ENCODE measurements at places on chromosomes 12 and 14.
A peak's percentile ranks its signal among the peaks of the same experiment; 100 is the strongest.

DNA sequence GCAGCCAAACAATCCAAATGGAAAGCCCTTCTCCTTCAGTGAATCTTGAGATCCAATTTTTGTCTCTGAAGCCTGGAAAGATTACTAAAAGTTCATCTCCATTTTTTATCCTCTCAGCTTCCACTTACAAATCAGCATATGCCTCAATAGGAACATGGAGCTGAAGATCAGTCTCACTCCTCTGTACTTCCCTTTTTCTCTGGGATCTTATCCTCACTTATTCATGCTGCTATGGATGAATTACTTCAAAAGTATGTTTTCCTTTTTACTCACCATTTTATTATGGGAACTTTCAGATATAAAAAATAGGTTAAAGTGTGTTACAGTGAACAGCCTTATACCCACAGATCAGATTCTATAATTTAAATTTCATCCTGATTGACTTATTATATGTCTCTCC, 14.4 kb upstream of the NTF3 start:
- DNase-seq, result no peak

DNA sequence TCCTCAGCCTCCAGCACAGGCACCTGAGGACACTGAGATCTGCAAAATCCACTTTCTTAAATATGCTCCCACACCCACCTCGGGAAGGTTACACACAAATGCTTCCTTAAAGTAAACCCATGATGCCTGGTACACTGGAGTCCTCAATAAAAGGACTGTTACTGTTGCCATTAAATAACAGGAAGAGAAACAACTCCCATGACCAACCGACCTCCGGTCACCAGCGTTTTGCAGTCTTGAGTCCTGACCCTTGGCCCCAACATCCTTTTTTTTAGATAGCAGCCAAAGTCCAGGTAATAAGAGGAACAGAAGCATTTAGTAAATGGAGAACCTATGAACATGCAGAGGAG, 42.4 kb downstream of the ITPK1 start:
- DNase-seq, result no peak

- DNase-seq, result peak; percentile 64
Measured at GRCh38 chr12:98425859-98426258, 89.5 kb upstream of the TMPO start.

GRCh38 chr12:104314242-104314614, 10.7 kb downstream of the EID3 start:
- DNase-seq, result no peak

DNA sequence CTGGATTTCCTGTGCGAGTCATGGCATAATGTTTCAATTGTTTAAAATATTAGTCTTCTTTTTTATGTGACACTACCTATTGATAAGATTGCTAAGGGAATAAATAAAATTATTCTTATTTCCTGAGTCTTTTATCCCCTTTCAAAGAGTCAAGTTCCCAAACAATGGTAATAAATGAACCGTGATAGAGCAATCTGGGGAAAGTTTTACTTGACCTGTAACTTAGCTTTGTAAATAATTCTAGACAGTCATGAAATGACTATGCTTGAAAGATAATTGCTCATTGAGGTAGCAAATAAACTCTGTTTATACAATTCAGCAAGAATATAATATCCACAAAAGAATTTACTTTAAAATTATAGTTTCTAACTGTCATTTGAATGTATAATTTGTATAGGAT, 82.1 kb downstream of the TSPAN8 start:
- no peak for DNase-seq

DNA sequence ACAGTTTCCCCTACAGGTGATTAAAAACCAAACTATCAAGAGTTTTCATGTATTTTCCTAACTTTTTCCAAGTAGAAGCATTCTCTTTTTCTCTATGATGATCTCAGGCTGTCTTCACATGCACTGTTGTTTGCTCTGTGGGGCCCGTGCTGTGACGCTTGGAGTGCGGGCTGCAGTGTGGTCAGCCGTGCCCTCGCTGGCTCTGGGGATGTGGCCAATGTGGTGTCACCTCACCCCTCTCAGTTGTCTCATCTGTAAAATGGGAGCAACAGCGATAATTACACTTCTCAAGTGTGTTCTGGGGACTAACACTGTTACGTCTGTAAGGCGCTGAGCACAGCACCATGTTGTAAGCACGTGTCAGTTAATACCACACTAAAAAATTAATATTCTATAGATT, 28.6 kb downstream of the DDX51 start:
- no peak for DNase-seq

DNA sequence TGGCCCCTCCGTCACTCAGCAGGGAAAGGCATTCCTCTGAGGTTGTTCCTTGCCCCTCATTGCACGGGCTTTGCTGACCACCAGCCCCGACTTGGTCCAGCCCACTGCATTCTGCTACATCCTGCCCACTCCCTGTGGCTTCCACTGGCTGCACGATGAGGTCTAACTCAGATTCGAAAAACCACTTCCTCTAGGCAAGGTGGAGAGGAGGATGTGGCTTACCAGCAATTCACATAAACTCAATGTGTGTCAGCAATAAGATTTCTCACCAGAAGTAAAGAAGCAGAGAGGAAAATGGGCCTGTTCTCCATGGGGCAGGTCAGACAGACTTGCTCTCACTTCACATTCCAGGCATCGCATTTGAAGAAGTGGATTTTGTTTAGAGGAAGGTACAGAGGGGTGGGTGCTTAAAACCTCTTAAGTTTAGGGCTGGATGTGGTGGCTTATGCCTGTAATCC, 14.7 kb downstream of the GPR68 start:
- DNase-seq, result peak; percentile 45

GRCh38 chr12:52660934-52661499, 9.0 kb upstream of the KRT2 start:
- peak; percentile 82 for DNase-seq

DNA sequence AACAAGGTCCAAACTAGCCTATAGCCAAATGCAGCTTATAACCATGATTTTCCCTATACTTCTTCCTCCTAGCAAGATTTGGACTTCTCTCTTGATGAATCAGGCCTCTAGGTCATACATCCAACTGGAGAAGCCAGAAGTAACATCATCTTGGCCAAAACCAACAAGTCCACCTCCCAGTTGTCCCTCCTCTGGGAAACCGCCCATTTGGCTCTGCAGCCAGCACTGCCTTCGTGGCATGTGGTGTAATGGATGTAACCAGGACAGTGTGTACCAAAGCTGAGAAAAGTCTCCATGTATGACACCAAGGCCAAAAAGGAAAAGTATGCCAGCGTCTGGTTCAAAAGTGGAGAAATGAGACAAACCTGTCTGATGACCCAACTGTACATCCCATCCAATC, 59.3 kb upstream of the VASH1 start:
- DNase-seq, result no peak

- no peak for DNase-seq
Measured at GRCh38 chr14:69841656-69842055, 37.6 kb upstream of the SMOC1 start.

DNA sequence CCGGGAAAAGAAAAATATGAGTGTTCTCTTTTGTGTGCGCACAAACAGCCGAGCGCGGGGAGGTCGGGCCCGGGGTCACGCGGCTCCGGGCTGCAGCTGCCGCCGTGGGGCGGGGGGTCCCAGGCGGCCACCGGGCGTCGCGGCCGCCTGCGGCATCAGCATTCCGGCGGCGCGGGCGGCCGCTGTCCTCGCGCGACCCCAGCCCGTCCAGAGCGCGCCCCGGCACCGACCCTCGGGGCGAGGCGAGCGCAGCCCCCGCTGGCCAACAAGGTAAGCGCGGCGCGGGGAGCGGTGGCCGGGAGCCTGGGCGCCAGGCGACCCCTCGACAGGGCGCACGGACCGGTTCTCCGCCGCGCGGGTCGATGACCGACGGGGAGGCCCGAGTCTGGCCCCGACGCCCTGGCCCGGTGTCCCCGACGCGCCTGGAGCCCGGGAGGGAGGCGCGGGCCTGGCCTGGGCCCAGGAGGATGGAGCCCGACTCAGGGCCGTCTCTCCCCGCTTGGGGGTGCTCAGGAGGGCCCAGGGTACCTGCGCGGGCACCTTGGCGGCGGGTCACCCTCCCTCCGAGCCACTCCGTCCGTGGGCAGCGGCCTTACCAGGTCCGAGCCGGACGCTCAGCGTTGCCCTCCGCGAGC, 103.9 kb upstream of the DIO3 start:
- no peak for DNase-seq

- no peak for DNase-seq
Measured at GRCh38 chr12:96033549-96034389, 1.6 kb downstream of the LTA4H start.

GRCh38 chr12:26523708-26524150, 309.3 kb downstream of the ITPR2 start:
- DNase-seq, result peak; percentile 49

- no peak for DNase-seq
Measured at GRCh38 chr14:33551963-33552362, 398.9 kb downstream of the EGLN3 start.

- no peak for DNase-seq
Measured at GRCh38 chr12:27814411-27814810, 34.4 kb upstream of the MANSC4 start.

DNA sequence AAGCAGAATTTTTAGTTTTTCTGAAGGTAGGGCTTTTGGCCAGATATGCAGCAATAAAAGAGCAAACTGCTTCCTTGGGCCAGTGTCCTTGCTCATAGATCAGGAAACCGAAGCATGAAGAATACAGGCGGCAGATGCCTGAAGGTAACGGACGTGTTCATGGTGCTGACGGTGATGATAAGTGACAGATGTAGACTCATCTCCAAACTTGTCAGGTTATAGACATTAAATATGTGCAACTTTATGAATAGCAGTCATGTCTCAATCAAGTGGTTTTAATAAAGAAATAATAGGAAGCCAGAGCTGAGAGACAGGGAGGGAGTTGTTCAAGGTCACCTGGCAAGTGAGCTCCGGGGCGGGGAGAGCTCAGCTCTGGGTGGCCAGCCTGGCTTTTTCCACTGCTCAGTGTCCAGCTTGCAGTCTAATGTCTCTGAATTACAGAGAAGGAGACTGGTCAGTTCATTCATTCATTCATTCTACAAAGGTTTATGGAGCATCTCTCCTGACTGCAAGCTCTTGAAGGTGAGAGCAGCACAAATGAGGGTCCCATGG, 1.0 kb downstream of the SERPINA5 start:
- DNase-seq, result no peak

DNA sequence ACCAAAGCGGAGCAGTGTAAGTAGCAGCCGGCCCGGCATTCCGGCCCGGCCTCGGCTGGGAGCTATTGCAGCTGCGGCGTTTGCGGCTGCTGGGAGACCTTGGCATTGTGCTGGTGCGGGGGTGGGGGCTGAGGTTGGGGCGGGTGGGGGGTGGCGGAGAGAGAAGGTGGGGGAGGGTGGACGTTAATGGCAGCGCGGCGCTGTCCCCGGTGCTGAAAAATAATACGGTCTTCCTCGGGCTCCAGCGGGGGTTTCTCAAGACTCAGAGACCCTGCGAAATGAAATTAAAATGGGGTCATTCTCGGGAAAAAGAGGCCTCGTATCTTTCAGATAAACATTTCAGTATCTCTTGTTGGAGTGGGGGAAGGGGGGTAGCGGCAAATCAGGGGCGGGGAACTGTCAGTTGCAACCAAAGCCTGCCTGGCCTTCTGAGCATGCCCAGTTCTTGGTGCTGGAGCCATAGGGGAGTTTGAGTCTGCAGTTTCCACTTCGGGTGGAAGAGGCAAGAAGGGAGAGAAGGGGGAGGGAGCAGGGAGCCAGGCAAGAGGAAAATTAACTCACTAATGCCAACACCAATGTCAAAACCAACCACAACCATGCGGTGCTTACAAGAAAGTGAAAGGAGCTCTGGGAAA, 414 bp downstream of the UNC79 start:
- peak; percentile 3 for DNase-seq

DNA sequence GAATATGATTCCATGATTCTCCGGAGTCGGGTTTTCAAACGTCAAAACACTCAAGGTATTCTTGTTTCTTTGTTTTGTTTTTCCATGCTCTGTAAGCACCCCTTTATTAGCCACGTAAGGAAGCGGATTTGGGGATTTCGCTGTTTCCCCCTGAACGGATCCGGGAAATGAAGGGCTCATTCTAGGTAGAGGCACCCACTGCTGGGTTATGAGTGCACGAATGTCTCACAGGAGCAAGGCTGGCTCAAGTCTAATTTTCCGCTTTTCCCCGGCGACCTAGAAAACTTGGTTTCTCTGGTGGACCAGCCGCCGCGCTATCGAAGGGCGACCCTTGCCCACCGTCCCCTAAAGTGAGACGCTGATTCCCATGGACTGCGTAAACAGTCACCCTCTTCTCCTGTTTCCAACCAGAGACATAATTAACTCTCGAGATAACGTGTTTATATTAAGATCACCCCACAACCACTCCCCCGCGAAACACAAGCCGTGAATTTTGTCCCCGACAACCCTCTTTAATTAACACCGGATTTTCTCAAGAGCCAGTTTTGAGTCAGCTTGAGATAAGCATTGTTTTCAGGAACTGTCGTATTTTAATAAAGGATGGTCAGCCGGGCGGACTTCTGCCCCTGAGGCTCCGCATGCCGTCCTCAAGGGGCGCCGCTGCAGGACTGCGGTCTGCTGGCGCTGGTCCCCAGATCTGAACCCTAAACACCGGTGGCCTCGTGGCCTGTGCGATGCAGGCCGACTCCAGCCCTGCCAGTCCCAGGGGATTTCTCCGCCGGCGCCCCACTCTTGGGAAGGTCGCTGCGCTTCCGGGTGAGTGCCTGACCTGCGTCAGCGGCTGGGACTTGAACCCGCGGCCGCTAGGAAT, 515 bp upstream of the ABCC9 start:
- DNase-seq, result no peak

Measured in hematopoietic multipotent progenitor cell treated with erythropoietin and hydrocortisone succinate and interleukin-3 and kit ligand, for 8 days (in vitro differentiated cells).